NCI-H774 (cell line): ENCODE measurements at places on chromosomes 2 and 18.

GRCh38 chr2:226131299-226131784 lies 668.3 kb downstream of the IRS1 start:
- no peak for DNase-seq

DNA sequence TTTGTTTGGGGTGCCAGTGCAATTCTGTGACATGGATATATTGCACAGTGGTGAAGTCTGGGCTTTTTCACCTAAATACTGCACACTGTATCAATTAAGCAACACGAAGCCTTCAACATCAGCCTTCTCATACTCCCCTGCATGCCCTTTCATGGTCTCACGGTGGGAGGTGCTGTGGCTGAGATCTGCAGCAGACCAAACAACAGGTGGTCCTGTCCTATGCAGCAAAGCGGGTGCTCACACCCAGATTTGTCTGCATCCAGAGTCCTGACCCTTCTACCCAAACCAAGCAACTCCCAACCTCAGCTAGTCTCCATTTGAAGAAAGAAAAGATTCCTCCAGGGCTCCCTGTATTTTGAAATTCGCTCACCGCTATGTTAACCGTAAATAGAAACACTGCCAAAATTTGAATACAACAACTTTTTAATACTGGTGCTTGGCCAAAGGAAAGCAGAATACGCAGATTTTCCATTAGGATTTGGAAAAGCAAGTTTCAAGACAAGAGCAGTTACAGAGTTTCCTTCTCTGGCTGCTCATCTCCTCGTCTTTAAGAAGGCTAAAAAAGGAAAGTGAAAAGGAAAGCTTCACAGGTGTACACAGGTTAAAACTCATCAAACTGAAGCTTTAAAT lies 34.9 kb downstream of the FAM168B start:
- no peak for DNase-seq

DNA sequence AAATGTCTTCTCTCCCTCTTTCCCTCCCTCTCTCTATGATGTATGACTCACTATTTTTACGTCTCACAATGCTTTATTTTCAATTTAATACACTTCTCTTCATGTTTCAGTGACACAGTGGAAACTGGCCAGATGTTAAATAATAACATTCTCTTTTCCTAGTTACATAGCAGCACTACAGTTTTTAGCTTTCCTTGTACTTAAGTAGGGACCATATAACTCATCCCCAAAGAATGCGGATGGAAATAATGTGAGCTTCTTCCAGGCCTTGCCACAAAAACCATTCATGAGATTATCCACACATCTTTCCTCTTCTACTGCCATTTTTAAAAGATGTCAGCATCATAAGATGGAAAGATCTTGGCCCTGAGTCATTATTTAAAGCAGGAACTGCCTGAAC lies 789.4 kb downstream of the LRP1B start:
- DNase-seq: no peak

DNA sequence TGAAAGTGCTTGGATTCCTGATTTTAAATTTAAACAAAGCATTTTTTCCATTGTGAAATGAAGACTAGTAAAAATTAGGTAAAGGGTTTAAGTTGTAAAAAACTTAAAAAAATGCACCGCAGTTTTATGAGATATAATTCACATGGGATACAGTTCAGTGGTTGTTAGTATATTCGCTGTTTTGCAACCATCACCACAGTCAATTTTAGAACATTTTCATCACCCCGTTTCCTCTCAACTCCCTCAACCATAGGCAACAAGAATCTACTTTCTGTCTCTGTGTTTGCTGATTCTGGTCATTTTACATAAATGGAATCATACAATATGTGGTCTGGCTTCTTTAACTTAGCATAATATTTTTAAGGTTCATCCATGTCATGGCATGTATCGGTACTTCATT lies 4.0 kb downstream of the DGKD start:
- no peak for DNase-seq

DNA sequence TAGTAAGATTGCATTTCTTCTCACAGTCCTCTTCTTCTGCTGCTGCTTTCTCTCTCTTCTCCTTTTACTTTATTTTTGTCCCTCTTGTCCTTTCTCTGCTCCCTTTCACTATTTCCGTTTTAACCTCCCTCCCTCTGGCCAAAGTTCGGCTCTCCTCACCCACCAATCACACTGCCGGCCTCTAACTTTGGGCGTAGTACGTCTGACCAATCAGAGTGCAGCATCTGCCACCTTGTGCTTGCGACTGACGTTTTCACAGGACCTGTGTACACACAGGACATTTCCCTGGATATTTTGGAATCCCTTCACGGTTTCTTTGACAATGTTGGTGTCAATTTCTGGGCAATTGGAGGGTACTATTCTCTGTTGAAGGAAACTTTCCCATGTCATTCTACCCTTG lies 22.6 kb upstream of the ICOS start:
- no peak for DNase-seq

DNA sequence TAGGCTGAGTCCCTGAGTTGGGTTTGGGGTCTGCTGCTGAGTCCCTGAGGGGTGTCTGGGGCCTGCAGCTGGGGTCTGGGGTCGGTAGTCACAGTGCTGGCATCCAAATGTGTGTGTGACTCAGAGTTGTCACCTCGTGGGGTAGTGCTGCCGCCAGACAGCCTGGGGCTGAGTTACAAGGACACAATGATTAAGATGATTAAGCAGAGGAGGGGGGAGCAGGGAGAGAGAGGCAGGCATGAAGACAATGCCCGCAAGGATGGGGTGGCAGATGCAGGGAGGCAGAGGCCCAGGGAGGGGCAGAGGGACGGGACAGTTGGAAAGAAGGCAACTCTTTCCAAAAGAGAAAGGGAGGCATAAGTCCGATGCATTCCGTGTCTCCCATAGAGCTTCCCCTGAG lies 120.2 kb downstream of the CELF4 start:
- DNase-seq: no peak

GRCh38 chr2:239463541-239464165 lies 62.8 kb upstream of the HDAC4 start:
- DNase-seq: no peak

- no peak for DNase-seq
These were observed 95.9 kb upstream of the SIX2 start for GRCh38 chr2:45105050-45105582.

DNA sequence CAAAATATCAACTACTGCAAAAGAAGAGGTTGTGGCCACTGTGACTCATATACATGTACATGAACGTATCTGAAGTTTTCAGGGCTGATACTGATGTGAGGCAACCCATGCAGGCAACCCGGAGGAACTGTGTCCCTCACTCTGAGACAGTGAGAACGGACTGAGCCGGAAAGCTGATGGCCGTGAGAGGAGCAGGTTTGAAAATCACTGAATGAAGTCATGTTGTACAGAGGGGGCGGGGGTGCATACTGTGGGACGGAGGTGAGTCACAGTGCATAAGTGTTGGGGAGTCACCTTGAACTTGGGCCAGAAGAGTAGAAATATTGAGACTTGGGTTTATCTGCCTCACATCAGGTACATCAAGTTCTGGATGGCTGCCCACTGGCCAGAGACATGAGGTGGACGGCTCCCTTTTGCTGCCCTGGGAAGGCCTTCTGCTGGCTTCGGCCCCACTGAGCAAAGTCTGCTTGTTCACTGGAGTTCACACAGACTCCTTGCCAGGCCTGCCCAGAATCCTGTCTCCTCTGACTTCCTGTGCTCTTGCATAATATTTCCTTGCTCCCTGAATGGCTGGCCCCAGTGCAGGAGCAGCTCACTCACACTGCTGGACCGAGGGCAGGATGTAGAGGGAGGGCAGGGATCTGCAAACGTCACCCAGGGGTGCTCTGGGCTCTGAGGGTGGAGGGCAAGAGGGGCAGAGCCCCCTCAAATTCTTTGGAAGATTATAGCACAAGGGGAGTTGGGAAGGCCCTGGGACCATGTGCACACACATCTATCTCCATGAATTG lies 18.1 kb downstream of the EPAS1 start:
- DNase-seq: no peak

DNA sequence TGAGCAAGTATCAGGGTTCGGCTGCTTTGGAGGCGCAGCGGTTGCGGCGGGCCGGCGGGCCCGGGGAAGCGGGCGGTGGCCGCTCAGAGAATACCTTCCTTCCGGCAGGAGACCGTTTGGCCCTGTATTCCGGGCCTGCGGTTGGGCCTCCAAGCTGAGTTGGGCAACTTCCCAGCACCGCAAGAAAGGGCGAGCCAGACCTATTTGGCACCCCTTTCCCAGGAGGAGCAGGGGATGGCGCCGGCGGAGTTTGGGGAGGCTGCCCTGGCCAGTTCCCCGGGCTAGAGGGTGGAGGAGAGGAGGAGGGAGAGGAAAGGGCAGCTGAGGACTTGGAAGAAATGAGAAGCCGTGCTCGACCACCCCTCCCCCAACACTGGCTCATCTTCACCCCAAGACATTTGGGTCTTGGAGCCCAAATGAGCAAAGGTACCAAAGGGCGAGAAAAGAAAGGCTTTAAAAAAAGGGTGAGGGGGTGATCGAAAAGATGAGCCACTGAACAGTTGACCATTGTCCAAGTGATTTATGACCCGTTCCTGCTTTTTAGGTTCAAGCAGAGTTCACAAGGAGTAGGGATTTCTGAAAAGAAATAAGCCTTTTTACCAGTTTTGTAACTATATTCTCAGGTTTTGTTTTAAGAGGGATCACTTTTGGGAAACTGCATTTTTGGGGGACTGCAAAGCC lies 8.4 kb downstream of the HOXD3 start:
- no peak for DNase-seq

GRCh38 chr2:11922294-11922693 lies 175.9 kb downstream of the LPIN1 start:
- no peak for DNase-seq

DNA sequence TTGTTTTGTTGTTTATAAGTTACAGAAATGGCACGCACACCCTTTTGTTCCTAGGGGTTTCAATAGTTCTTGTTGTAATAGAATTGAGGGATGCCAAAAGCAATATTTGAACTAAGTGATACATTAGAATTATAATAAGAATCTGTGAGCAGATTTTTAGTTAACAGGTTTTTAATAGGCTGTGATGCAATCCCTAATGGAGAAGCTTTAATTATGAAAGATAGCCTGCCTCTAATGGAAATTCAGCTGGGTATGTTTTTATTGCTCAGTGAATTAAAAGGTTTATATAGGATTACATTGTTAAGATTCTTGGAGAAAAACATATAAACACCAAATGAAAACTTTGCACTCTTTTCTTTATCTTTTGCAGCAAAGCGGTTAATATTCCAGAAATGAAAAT lies 131.1 kb downstream of the PPP1R1C start:
- DNase-seq: no peak

GRCh38 chr2:18803141-18803939 lies 214.0 kb upstream of the NT5C1B start:
- DNase-seq: no peak

DNA sequence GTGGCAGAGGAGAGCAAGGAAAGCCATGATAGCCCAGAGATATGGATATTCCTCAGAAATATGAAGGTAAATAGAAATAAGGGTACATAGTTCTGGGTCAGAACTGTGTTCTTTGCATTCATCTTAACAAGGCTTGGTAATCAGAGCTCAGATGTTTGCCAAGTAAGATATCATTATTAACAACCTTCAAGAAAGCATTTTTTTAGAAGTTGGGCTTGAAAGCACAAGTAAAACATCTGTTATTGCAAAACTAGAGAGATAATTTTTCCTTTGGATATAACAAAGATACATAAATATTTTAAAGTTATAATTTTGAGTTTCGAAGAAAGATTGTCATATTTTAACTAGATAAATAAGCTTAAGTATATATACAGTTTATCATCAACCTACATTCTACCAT lies 171.4 kb downstream of the ZNF804A start:
- DNase-seq: no peak

DNA sequence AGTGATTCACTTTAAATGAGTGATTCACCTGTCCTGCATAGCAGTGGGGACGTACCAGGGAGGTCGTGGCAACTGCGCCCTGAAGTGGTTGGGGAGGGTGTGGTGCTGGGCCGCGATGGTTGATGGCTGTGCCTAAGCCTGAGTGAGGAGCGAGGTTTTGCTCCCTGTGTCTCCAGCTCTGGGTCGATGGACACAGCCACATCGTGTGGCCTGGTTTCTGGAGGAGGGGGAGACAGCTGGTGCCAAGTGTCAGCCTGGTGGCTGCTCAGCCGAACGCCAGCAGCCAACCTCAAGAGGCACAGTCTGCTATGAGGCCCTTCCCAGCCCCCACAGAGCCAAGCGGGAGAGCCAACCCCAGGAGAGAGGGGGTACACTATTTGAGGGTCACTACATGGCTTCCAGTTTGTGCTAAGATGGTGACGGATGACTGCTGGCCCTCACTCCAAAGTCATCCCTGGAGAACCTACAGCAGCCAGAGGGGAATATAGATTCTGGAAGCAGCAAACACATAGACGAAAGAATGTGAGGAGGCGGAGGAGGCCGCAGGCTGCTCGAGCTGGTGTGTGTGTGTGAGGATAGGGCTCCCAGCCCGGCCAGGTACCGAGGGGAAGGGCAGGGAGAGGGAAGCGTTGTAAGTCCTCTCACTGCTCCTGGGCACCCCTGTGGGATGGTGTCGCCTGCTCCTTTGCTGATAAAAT lies 58.6 kb upstream of the OTOF start:
- DNase-seq: no peak

DNA sequence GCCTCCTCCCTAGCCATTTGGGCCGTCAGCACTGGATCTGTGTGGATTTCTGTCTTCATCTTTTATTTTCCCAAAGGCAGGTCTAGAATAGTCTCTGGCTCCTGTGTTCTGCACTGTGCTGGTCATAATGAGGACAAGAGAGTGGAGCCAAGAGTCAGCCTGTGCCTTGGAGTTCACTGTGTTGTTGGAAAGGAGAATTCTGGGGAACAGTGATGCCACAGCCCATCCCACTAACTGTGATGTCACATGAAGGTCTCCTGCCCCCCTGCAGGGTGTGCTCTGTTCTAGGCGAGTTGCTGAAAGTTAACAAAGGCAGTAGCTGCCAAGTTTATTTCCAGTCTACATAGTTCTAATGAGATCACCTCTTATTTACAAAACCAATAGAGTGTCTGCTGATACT lies 248.5 kb downstream of the TPGS2 start:
- DNase-seq: no peak

GRCh38 chr2:133194777-133195335 lies 373.4 kb downstream of the NCKAP5 start:
- DNase-seq: no peak

GRCh38 chr2:42971947-42972736 lies 179.8 kb upstream of the HAAO start:
- no peak for DNase-seq

GRCh38 chr2:84083984-84084383 lies 375.1 kb downstream of the SUCLG1 start:
- no peak for DNase-seq

GRCh38 chr2:85410584-85411404 lies 628 bp upstream of the CAPG start:
- DNase-seq: no peak

DNA sequence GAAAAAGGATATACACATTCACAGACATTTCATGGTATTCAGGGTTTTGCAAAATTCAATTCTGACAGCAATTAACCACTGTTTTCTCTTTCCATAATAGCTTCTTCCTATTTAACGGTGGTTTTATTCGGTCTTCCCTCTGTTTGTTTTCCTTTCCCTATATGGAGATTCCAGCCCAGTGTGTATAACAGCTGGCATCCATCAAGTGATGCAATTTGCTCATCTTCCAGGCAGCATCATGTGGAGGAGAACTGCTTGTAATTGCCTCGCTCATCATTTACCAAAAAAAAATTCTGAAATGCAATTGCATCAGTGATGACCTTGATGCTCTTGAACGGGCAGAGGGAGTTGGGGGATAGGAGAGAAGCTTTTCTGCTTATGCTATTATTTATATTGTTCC lies 165.9 kb upstream of the PGAP1 start:
- DNase-seq: no peak
